ENCODE measurements at places on chromosomes 1 and 21. TPM values are rescaled to one million over a fixed set of nuclear protein-coding genes. Genes with fewer than 3 reads are reported as not detected.

Gene TMCC2
- 0.48 TPM for total RNA-seq

DNA sequence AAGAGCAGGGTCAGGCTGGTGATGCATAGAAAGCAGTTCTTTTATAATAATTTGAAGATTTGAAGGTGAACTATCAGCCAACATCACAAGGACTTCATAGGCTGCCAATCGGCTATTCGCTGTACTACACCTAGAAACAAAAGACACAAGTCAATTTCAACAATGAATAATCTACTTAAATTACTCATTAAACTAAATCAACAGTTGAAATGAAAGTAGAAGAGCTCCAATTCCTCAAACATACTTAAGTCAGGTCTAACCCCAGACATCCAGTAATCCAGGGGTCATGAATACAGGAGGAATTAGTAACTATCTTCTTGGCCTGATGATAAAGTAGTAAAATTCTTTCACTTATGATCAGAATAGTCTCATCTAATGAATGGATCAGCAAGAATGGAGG, 64.5 kb downstream of the PCSK9 start:
- DNase-seq = no peak

Gene SOD1
- total RNA-seq = 388 TPM

GRCh38 chr1:58905126-58905490, 121.3 kb upstream of the JUN start:
- DNase-seq = no peak

DNA sequence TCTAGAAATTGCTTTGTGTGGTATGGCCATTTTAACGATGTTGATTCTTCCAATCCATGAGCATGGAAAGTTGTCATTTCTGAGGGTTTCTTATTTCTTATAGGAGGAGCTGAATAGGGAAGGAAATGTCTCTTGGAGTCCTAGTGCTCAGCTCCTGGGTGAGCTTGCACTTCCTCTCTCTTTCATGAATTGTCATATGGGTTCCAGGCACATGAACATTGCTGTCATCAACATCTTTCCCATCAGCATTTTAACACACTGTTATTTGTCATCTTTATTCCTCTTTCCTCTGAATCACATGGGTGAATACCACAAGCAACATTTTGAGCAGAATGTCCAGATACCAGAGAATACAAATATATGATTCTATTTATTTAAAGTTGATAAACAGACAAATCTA, 23.4 kb downstream of the SLAMF6 start:
- no peak for DNase-seq

DNA sequence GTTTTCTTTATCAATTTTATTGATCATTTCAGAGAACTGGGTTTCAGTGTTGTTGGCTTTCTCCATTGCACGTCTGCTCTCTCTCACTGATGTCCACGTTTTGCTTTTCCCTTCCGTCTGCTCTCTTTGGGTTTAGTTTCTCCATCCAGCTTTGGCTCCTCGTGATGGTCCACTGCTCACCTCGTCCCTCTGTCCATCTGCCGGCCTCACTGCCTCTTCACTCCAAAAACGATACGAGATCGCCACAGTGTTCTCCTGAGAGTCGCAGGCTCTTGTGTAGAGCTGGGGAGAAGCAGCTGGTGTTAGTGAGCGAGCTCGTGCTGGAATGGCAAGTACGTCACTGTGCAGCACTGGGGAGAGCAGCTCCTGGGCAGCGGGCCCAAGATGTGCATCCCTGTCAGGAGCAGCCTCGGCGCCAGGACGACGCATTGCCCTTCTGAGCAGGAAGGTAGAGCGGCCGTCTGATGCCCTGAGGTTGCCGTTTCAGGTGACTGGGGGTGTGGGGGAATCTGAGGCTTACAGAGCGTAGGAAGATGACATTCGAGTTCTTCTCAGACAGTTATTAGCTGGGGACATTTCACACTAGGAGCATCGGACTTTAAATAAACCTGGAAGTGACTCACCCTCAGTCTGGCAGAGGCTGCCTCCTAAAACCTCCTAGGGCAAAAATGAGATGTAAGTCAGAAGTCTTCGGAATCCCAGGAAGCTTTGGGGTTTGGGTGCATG, 31.4 kb upstream of the PCBP3 start:
- DNase-seq = peak; percentile 90

Gene TSPEAR
- not detected for total RNA-seq

DNA sequence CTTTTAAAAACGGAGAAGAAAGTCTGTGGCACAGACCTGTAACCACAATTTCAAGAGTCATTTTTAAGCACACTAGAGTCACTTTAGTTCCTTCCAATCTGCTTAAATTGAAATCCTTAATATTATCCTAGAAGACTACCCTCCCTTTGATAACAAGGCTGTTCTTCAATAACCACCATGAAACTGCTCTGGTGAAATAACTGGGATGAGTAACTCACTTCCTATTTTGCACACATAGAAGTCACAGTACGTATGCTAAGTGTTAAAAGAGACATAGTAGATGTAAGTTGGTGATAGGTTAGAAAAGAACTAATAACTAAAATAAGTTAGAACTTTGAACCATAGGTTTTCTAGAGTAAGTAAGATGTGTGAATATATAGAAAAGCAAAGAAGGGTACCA, 107.8 kb downstream of the NME7 start:
- no peak for DNase-seq

GRCh38 chr1:117232531-117232930, 21.8 kb upstream of the VTCN1 start:
- DNase-seq = peak; percentile 73

Gene SPRR1B
- not detected for total RNA-seq

- peak; percentile 86 for DNase-seq
Measured at GRCh38 chr1:20494609-20495311, 8.8 kb upstream of the CAMK2N1 start.

Gene MROH9
- total RNA-seq = not detected

Gene SSU72
- total RNA-seq = 77.3 TPM

- DNase-seq = no peak
Measured at GRCh38 chr1:158992787-158993312, 16.9 kb upstream of the IFI16 start.

GRCh38 chr1:114531094-114531493, 20.1 kb upstream of the TRIM33 start:
- DNase-seq = no peak

DNA sequence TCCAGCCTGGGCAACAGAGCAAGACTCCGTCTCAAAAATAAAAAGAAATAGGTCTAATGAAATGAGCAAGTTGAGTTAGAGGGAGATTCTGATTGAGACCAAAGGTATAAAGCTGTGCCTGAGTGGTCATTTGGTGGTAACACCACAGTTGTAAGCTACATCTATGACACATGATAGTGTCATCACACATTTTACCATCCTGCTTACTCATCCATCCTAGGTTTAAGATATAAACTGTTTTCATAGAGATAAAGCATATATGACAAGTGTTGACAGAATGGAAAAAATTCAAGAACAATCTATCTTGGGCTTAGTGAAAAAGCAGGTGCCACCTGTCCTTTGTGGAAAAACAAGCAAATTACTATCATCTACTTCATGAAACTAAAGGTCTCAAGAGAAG, 7.1 kb upstream of the CFAP141 start:
- peak; percentile 49 for DNase-seq

- DNase-seq = no peak
Measured at GRCh38 chr21:16800536-16801275, 712.1 kb upstream of the CXADR start.

DNA sequence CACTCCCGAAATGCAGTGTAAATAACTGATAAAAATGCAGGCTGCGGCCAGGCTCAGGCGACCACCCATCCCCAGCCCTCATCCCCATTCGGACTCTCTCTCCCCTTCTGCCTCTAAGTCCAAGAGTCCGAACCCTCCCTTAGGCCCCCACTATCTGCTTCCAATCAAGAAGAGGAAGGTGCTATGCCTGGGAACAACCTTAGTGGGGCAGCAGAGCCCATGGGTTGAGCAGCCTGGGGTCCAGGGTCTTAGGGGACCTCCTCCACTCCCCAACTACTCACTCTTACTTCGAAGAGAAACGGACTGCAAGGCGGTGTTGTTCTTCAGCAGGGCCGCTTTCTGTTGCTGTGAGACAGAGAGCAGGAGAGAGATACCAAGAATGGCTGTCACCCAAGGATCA, 12.2 kb downstream of the ARHGEF2 start:
- DNase-seq = no peak

DNA sequence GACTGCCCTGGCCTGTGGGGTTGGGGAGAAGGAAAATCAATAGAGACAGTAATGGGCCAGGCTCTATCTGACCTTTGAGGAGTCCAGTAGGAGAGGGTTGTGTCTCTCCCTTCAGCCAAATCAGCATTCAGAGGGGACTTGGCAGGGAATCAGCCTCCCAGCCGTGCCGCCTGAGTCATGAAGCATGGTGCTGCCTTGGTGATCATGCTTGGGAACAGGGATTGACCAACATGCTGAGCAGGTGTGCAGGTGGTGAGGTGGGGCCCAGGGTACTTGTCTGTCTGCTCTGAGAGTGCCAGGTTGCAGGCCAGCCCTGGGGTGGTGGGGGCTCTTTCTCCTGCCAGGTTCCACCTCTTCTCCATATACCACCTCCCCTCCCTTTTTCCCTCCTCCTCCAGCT, 58.9 kb upstream of the TLR5 start:
- DNase-seq = no peak

DNA sequence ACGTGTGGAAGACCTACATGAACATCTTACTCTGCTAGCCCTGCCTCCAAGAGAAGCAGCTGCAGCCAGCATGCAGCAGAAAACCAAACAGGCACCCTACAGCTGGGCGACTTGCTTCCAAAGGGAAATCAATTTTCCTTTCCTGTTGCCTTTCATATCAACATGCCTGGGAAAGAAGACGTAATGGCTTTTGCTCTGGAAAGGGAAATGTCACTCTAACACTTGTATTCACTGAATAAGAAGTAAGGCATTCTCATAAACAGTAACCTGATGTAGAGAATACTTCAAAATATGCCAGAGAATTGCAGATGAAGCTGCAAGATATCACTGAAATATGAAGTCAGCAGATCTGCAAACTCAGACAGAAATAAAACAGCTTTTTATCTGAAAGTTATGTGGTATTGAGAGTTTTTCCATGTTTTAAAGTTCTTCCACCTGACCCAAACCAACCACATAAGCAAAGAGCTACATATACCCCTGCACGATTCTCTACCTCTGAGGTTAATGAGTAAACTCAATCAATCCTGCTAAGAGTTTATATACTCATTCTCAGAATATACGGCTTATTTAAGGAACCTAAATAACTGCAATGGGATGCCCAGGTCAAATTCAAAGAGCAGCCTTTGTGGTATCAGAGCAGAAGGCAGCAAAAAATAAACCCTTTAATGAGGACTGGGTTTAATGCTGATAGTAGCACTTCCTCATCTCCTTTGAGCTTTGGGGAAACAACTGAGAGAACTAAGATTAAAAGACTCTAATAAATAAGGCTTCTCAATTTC, 150.9 kb downstream of the RERE start:
- DNase-seq = no peak

DNA sequence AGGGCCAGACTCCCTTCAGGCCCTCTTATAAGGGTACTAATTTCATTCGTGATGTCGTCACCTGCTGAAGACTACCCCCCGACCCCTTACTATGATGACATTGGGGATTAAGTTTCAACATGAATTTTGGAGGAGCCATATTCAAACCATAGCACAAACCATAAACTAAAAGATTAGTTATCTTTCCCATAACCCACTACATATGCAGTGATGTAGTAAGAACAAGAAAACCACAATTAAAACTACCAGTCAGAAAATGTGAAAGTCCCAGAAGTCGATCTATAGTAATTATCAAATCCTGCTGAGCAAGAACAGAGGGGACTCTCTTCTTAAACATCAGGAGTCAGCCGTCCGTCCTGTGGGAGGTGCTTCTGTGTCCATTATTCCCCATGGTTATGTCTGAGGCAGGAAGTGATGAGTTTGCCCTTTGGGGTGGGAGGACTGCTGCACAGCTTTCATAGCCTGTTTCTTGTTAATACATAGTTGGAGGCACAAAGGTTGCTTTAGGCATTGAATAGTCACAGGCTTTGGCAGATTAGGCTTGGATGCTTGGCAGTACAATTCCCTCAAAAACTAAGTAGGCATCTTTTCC, 35.9 kb upstream of the PTGFRN start:
- DNase-seq = peak; percentile 94

- no peak for DNase-seq
Measured at GRCh38 chr1:181386340-181386739, 97.0 kb upstream of the CACNA1E start.

- peak; percentile 90 for DNase-seq
Measured at GRCh38 chr1:8061210-8061609, 35.1 kb upstream of the ERRFI1 start.

Gene GSTM1
- not detected for total RNA-seq

DNA sequence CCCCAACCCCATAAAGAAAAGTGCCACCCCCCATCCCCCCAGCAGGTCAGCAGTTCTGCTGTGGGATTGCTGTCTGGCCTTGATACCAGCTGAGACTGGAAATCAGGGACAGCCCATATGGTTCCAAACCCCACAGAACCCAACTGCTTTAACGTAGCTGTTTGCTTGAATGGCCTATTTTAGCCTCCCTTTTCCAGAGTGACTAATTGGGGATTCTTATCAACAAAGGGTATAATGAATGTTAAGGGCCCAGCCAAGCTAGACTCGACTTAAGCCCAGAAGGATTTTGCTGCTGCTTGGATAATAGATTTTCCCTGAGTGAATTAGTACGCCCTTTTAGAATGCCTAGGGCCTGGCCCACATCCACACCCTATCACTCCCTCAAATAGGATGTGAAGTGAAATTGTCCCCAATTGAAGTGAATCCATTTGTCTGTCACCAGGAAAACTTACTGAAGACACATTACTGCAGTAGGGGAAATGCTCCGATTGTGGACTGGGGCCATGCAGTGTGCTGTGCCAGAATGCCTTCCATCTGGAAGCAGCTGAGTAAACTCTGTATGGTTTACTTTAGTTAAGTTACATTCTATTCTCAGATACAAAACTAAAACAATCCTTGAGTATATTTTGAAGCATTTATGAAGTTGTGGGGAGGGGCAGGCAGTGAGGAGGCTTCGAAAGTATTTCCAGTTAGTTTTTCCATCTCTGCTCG, 156.9 kb downstream of the DHRS3 start:
- DNase-seq = no peak

GRCh38 chr1:152811050-152811449, 721 bp upstream of the LCE1B start:
- no peak for DNase-seq

Gene SAMD13
- total RNA-seq = 2.9 TPM

- no peak for DNase-seq
Measured at GRCh38 chr1:115768549-115768948, at the start of gene CASQ2. TSS of gene CASQ2 (minus strand) at chr1:115768714. CDS start at chr1:115768541, 173 bp downstream.

GRCh38 chr1:31577515-31578192, 1.3 kb downstream of the TINAGL1 start:
- DNase-seq = no peak

GRCh38 chr1:166924823-166925541, 48.9 kb upstream of the TADA1 start:
- DNase-seq = no peak

DNA sequence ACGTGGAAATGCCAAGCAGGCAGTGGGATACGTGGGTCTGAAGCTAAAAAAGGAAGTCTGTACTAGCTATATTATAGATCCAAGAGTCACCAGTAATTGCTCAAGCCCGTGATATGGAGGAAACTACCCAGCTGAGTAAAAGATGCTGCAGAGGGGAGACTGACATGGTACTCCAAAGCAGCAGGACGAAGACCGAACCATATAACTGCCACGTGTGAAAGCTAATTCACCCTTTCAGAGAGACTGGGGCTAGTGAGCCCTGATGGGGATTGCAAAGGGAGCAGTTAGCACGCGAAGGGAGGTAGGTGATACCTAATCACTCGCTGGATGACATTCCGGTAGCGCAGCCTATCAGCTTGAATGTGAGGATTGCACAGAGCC, 316 bp downstream of the AP4B1 start:
- no peak for DNase-seq

GRCh38 chr1:119773711-119774241, 5.1 kb upstream of the HMGCS2 start:
- peak; percentile 19 for DNase-seq

Data from RPMI7951 (cell line).